ENCODE measurements at places on chromosomes 13 and 19. TPM values are rescaled to one million over a fixed set of nuclear protein-coding genes. Genes with fewer than 3 reads are reported as not detected.

TDRD12 gene
- 0.14 TPM for total RNA-seq

ZNF546 gene
- 3.8 TPM for total RNA-seq

TMIGD2 gene
- 20.9 TPM for total RNA-seq

FPR1 gene
- 1.2 TPM for total RNA-seq

RASGRP4 gene
- total RNA-seq = 0.45 TPM

NPAS1 gene
- total RNA-seq = 1.1 TPM

KIR2DL1 gene
- not detected for total RNA-seq

ATP7B gene
- total RNA-seq = 1.2 TPM

RETN gene
- total RNA-seq = not detected
